ENCODE measurements at places on chromosomes 12 and 14.

- no peak for DNase-seq
Measured at GRCh38 chr12:31008961-31009840, 64.5 kb upstream of the DDX11 start.

GRCh38 chr12:92488735-92489134, 214.1 kb upstream of the PLEKHG7 start:
- DNase-seq, result no peak

DNA sequence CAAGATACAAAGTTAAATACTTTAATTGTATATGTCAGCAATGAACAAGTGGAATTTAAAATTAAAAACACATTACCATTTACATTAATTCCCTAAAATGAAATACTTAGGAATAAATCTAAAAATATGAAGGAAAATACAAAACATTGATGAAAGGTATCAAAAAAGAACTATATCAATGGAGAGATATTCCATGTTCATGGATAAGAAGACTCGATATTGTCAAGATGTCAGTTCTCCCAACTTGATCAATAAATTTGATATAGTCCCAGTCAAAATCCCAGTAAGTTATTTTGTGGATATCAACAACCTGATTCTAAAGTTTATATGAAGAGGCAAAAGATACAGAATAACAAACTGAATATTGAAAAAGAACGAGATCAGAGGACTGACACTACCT, 33.5 kb downstream of the GPR68 start:
- no peak for DNase-seq

DNA sequence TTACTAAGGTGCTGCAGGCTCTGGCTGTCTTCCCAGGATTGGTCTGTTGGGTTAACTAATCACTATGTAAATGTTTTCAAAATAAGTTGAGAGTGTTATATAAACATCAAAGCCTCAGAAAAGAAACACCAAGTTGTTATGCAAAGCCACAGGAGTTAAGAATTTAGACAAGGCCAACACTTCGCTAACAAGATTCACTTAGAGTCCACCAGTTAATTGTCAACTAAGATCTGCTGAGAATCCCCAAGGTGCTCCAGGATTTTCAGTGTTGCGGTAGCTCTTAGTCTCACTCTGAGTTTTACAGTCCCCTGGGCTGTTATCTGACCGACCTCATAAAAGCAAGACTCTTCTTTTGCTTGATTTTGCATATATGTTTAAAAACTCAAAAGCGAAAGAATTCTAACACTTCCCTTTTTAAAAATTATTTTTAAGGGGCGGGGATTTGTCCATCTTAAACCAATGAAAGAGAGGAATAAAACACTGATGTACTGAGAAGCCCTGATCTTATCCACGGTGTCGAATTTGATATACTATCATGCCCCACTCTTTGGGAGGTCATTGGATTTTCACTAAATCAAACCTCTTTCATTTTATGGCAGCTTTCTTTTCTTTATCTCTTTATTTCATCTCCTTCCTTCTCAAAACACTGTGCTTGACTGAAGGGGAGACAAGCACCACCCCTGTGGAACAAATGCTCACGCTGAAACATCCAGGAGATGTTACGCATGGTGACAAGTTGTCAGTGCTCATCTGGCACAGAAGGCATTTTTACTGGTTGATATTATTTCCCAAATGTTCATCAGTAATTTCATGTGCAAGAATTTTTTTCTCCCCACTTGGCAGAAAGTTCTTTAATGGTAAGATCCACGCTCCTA, 7.0 kb downstream of the NIN start:
- DNase-seq, result no peak

DNA sequence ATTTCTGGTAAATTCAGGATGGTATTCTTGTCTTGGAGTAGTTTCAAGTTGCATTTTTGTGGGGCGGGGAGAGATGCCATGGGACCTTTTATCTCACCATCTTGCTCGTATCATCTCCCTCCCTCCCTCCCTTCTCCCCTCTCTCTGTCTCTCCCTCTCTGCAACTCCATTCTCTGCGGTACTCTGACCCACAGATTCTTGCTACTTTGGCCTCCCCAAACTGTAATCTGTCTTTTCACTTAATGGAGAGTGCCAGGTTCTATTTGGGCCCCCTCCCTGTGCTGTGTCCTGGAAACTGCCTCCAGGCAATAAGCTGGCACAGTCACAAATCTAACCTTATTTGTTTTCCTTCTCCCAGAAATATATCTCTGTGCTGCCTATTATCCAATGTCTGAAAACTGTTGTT, 175.2 kb downstream of the PAWR start:
- DNase-seq, result no peak

DNA sequence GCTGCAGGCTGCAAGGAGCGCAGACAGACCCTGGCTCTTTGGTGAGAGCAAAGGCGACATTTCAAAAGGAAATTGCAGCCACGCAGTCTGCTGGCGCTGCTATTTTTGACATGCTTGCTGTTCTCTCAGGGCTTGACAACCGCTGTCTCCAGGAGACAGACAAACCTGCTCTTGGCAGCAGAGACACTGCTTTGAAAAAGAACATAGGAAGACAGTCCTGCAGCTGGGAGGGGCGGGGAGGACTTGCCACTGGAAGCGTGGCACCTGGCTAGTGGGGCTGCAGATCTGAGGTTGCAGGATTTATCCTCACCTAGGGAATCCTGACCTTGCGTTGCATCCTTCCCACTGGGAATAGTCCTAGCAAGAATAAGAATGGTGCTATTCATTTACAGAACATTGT, 91.8 kb upstream of the KCNA1 start:
- no peak for DNase-seq

DNA sequence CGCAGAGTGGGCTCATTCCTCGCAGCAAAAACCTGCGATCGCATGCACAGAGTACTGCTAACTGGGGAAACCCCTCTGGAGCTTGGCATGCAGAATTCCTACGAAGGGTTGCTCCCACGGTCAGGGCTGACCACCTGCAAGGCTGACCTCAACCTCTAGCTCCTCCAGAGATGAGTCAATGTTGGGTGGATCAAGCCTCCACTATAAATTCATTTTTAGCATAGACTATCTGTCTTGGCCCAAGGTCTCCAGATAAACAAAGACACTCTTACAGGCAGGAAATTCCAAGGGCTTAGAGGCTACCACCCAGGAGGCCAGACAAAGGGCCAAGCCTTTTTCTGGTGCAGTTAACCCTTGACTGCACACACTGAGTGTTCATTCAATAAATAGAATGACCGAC, 296.5 kb downstream of the TMEM132D start:
- DNase-seq, result no peak

- no peak for DNase-seq
Measured at GRCh38 chr14:61737915-61738314, 24.3 kb upstream of the SNAPC1 start.

DNA sequence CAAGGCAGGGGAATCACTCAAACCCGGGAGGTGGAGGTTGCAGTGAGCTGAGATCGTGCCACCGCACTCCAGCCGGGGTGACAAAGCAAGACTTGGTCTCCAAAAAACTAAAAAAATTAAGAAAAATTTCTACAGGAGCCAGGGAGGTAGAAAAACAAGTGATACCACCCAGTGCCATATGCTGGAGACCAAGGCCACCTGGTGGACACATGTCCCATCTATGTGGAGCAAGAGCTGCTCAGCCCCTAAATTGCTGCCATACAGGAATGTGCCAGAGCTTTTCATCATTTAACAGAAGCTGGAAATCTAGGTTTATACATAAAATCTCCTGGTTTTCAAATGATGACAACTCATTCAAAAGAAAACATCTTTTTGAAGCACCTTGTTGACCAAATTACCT, 61.4 kb upstream of the ELK3 start:
- no peak for DNase-seq

- DNase-seq, result peak; percentile 64
Measured at GRCh38 chr12:39372929-39373328, 70.0 kb downstream of the KIF21A start.

DNA sequence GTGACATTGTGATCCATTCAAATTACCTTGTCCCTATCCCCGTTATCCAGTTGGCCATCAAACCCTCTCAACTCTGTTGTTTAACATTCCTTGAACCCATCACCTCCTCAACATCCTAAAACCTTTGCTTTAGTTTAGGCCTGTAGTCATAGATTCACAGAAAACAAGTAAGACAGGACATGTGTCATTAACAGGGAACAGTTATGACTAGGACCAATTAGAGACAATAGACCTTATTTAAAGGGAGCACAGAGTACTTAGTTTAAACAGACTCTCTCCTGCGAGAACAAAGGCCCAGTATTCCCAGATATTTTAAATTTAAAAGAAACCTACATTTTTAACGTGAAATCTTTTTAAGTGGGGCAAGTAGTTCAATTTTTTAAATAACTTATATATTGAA, 20.0 kb upstream of the HELB start:
- DNase-seq, result no peak

- peak; percentile 91 for DNase-seq
Measured at GRCh38 chr12:6423267-6424007, 21.3 kb upstream of the CD27 start.

DNA sequence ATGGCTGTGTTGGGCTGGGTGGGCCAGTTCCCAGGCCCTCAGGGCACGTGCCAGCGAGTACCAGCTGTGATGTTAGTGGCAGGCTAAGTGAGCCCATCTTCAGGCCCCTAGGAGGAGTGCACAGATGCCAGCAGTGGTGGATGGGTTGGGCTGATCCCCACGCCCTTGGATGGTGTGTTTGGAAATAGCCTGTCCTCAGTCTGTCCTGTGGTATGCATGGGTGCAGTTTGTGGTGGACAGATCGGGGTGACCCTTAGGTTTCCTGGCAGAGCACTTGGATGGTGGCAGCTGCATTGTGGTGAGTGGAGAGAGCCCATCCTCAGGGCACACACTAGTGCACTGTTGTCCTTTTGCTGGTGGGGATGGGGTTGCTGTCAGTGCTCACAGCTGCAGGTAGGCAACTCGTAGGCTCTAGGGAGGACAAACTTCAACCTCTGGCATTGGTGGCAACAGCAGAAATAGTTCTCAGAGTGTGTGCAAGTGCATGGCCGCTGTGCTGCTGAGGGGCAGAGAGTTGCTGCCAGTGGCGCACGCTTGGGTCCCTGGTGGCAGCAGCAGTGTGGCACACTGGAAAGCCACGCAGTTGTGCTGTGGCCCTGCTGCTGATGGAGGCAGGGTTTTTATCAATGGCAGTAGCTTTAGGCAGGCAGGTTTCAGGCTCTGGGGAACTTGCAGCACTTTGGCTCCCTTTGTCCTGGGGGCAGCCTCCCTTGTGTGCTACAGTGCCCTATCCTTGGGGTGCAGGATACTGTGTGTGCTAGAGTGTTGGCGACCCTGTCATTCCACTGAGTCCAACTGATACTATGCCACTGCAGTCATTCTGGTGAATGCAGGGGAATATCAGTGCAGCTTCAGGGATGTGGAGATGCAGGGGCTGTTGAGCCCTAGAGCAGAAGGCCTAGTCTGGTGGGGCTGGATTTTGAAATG, 65.5 kb downstream of the FBXO33 start:
- DNase-seq, result no peak

- DNase-seq, result peak; percentile 13
Measured at GRCh38 chr14:57486767-57487379, 6.8 kb downstream of the CCDC198 start.

DNA sequence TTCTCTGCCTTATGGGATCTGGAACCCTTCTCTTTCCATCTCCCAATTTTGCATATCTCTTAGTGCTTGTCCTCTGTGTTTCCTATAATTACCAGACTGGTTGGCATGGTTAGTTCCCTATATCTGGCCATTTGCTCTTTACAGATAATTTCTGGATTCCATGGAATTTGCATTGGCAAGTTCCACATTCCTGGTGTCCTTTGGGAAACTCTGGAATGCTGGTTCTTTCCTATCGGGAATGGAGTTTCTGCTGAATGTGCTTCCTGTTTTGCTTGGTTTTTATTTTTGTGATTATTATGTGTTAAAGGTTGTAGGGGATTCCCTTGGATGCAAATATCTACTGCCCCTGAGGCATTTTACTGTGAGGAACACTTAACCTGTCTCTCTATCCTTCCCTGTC, 193.0 kb upstream of the BTG1 start:
- no peak for DNase-seq

DNA sequence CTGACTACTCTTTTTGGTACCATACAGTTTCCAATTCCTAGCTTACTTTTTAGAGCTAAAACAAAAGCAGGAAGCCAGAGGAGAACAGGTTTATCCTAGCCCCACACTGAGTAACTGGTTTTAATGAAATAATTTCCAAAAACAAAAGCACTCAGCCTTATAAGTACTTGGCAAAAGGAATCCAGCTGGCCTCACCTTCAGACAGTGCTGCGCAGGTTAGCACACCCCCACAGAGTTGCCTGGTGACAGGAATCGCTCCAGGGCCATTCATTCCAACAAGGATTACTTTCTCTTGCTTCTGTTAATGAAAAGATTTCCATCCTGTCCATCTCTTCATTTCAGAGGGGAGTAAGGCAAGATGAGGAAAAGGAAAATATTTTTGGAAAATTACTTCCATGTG, 84.6 kb downstream of the SCFD1 start:
- DNase-seq, result no peak

DNA sequence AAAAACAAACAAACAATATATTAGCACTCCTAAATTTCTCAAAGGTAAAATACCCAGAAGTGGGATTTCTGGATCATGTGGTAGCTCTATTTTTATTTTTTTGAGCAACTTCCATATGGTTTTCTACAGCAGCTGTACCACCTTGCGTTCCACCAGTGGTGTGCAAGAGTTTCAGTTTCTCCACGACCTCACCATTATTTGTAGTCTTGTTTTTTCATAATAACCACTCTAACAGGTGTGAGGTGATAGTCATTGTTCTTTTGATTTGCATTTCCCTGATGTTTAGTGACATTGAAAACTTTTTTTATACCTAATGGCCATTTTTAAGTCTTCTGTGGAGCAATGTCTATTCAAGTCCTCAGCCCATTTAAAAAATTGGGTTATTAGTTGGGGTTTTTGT, 127.3 kb upstream of the SLC38A2 start:
- no peak for DNase-seq

DNA sequence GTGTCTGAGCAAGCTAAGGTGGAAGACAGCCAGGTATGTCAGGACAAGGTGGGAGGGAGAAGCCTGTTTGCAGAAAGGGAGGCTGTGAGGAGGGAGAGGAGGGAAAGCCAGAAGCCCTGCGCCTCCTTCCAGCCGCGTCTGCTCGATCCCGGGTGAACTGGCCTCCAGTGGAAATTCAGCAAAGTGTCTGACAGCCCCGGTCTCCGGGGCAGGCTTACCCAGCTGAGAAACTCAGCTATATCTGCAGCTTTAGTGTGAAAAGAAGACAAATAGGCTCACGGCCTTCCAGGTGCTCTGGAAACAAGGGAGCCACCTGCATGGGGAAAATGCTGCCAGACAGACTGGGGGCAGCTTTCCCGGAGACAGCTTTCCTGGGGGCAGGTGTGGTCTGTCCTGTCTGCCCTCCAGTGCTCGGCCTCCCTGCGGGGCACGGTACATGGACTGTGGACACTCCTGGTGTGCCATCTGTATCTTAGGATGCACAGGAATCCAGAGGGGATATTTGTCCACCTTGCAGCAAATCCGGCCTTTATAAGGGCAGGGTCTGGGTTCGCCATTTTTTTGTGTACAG, 6.3 kb downstream of the RFLNA start:
- DNase-seq, result no peak

GRCh38 chr12:79933532-79934264, 1.2 kb downstream of the PPP1R12A start:
- DNase-seq, result peak; percentile 42

GRCh38 chr12:77553976-77554619, 276.6 kb upstream of the NAV3 start:
- peak; percentile 33 for DNase-seq

- DNase-seq, result peak; percentile 73
Measured at GRCh38 chr14:72024043-72024407, 91.8 kb downstream of the RGS6 start.

- peak; percentile 35 for DNase-seq
Measured at GRCh38 chr12:103538397-103538796, 42.6 kb upstream of the C12orf42 start.

- DNase-seq, result no peak
Measured at GRCh38 chr14:22484632-22485031, 104.4 kb downstream of the DAD1 start.

GRCh38 chr12:111270239-111270638, 98.7 kb downstream of the PHETA1 start:
- DNase-seq, result no peak
